Midbrain (tissue), 1 donor: ENCODE measurements at places on chromosomes 11 and 22.

GRCh38 chr22:26985206-26985605, 327.8 kb downstream of the MIAT start:
- no peak for DNase-seq

GRCh38 chr11:71080239-71081097, 171.9 kb downstream of the SHANK2 start:
- DNase-seq = peak; percentile 70

GRCh38 chr11:134657631-134658030, 245.6 kb upstream of the B3GAT1 start:
- DNase-seq = no peak

DNA sequence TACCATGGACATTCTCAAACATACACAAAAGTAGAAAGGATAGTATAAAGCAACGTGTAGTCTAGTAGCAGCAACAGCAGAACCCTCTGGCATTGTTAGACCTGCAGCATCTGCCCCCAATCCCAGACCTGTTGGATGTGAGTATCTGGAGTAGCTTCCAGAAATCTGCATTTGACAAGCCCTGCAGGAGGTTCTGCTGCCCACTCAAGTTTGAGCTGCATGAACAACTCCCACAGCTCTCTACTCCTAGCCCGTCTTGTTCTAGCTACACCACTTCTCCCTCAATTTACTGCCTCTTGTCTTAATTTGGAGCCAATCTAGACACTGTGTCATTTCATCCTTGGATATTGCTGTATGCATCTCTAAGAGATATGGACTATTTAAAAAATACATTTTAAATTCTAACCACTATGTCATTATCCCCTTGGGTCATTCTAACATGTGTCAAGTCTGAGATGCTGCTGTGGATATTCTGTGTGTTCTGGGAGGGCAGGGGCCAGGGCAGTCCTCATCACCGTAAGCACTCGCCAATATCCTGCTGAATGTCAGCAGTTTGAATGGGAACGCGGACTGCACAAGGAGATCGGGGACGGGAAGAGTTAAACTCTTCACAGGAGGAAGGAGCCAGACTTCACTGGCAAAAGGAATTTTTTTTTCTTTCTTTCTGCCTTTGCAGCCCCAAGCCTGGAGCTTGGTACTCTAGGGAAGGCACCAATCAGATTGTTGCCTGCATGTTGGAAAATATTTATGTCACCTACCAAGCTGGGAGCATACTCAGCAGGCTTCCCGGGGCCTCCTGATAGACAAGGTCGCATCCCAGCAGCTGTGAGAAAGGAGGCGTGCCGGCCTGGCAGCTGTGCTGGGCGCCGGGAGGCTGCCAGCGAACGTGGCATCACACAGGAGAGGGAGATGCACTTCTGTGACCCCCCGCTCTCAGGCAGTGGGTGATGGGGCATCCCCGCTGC, 429.0 kb downstream of the MIAT start:
- DNase-seq = no peak

DNA sequence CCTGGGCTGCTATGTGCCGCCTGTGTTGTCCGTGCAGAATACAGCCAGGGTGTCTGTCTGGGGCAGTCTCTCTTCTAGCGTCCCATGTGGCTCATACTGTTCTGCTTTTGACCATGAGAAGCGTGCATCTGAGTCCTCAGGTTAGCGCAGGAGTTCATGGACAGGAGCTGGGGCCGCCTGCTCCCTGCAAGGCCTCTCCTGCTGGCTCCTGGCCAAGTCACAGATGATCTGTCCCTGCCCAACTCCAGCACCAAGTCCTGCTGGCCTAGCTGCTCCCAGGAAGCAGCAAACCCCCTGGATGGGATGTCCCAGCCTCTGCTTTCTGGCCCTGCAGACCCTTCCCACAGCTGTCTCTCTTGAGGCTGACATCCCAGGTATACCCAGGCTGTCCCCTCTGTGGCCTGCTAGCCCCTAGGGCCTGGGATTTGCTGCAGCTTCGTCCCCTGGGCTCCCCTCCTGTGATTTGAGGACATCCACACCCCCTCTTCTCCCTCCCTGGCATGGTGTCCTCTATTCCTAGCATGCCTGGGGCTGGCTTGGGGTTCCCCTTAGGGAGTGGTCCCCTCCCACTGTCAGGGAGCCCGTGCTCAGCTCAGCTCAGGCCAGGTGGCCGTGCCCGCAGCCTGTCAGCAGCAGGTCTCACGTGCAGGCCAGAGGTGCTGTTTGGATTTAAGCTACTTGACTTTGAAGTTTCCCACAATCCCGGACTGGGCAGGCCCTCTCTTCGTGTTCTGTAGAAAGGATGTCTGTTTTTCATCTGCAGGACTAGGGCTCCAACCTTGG, 17.8 kb downstream of the PRR5 start:
- DNase-seq = no peak

GRCh38 chr22:36492109-36492508, 10.7 kb upstream of the TXN2 start:
- DNase-seq = no peak

- DNase-seq = no peak
Observed at GRCh38 chr11:18455686-18456372, at the start of gene LDHAL6A. Gene LDHAL6A, plus strand, starts transcription at chr11:18455856. Its CDS starts 825 bp downstream, at chr11:18456681.

DNA sequence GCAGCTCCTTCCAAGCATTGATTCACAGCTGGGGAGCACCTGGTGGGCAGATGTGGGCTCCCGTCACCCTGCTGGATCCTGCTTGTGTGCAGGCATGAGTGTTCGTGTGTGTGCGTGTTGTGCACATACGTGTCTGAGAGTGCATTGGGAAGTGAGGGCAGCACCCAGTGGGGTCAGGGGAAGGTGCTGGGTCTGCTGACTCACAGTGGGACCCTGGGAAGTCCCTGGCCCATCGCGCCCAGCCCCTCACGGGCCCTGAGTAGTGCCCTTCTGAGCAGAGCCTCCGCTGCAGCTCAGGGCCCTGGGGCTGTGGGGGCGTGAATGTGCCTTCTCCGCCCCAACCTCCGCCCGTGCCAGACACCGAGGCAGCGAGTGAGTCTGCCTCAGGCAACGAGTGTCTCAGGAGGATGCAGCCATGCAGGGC, 36.8 kb downstream of the WNT11 start:
- no peak for DNase-seq

- no peak for DNase-seq
Observed at GRCh38 chr11:35389897-35390465, 29.4 kb downstream of the SLC1A2 start.

GRCh38 chr11:1447845-1448825, 38.4 kb downstream of the MOB2 start:
- peak; percentile 58 for DNase-seq

GRCh38 chr11:22702031-22702430, 35.6 kb downstream of the GAS2 start:
- DNase-seq = no peak

DNA sequence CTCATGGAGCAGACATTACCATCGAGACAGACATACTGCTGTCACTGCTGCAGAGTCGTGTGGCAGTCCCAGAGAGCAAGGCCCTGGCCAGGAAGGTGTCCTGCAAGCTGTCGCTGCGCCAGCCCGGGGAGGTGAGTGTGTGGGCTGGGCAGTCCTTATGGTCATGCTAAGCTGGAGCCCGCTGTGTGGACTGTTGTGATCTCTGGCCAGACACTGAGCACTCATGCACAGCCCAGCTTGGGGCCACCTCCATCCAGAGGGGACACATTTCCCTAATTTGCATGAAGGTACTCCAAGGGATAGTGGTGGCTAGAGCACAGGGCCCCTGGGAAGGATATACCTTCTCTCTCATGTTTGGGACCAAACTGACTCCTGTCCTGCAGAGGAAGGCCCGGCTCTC, 9.6 kb downstream of the ANKK1 start:
- DNase-seq = no peak

GRCh38 chr11:71194710-71195109, 57.7 kb downstream of the SHANK2 start:
- no peak for DNase-seq

- no peak for DNase-seq
Observed at GRCh38 chr11:72818971-72819370, 4.8 kb downstream of the ATG16L2 start.

DNA sequence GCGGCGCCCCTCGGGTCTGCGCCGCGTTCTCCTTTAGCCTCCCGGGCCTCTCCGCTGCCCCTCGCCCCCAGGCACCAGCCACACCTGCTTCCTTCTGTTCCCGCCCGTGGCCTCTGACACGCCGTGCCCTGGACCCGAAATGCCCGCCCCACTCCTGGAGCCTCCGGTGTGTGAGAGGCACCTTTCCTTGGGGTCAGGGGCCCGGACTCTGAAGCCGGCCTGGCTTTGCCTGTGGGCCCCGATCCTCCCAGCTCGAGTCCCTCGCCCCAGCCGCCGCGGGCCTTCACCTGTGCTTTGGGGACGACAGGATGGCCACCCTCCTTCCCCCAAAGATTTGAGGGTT, 661 bp upstream of the CDPF1 start:
- DNase-seq = no peak

DNA sequence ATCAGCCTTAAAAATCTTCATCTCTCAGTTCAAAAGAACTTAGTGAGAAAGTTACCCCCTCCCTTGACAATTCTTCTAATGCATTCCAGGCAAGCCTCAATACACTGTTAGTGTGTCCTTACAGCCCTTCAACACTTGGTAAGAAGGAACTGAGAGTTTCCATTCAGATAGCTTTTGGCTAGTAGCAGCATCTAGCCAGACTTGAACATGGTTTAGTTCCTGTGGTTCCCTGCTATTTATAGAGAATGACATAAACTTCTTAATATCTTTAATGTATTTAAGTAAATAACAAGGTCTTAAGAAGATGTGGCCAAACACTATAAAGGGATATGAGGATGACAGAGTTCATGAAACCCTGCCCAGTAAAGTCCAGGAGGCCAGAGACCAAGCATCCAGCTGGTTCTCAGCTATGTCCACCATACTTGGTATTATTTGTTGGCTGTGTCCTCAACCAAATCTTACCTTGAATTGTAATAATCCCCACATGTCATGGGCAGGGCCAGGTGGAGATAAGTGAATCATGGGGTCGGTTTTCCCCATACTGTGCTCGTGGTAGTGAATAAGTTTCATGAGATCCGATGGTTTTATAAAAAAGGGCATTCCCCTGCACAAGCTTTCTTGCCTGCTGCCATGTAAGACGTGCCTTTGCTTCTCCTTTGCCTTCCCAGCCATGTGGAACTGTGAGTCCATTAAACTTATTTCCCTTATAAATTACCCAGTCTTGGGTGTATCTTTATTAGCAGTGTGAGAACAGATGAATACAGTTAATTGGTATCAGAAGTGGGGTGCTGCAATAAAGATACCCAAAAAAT, 132.4 kb downstream of the LARGE1 start:
- DNase-seq = no peak

DNA sequence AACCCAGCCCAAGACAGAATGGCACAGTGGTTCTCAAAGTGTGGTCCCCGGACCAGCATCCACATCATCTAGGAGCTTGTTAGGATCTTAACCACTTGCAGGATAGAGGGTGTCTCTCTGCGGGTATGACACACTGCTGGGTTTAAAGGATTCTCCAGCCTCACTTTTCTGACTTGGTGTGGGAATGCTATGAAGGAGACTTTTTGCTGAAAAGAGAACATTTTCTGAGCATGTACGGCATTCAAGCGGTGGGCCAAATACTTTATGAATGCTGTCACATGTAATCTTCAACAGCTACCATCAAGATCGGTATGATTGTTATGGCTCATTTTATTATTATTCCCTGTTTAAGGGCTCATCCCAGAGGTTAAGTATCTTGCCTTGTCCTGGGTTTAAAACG, 1.8 kb upstream of the CD82 start:
- no peak for DNase-seq

DNA sequence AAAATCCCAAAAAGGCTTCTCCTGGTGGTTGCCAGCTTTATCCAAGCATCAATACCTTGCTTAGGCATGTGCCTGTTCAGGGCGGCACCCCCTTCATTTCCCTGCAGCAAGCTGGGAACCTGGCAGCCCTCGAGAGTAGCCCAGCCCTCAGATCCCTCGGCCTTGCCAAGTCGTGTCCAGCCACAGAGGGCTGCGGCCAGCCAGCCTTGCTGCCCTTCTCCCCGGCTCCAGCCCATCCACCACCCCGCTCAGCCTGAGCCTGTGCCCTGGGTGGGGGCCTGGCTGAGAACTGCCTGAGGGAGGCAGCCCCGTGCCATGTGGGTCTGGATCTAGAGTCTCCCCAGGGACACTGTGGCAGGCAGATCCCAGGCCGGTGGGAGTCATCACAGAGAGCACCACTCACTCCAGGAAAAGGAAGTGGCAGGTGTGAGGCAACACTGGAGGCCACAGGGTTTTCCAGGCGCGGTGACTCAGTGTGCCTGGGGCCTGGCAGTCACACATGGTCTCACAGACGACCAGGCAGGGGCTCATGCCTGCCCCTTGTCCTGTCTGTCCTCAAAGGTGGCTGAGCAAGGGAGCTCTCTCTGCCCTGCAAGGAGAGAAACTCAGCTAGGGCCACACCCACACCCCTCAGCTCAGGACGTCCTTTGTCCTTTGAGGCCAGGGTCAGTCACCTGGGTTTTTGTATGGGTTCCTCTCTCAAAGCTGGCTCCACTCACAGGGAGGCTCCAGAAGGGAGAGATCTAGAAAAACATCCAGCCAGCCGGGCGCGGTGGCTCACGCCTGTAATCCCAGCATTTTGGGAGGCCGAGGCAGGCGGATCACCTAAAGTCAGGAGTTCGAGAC, 12.2 kb upstream of the CDC42BPG start:
- peak; percentile 50 for DNase-seq

GRCh38 chr11:104053743-104054478, 17.5 kb downstream of the DDI1 start:
- DNase-seq = no peak

GRCh38 chr22:39503630-39504029, 1.5 kb downstream of the MIEF1 start:
- no peak for DNase-seq

- no peak for DNase-seq
Observed at GRCh38 chr22:24937114-24937513, 9.4 kb downstream of the LHFPL7 start.

DNA sequence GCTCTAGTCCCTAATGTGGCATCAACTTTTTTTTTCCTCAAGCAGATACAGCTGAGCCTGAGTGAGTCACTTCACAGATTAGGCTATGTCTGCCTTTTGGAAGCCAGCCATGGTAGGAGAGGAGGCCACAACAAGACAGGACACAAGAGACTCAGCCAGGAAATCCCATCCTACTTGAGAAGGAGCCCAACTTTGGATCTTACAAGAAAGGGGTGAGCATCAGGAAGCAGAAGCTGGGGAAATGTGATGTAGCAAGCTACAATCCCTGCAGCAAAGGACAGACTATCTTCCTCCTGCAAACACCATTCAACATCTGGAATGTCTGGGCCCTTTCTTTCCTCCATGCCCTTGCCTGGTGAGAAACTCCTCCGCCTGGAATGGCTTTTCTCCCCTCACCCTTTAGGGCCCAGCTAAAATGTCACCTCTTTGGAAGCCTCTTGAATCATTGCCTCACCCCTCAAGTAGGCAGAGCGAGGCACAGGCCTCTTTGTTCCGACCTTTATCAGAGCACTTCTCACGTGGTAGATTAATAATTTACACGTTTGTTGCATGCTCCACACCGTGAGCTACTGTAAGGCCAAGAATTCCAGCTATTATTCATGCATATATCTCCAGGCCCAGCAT, 156.4 kb upstream of the PITPNB start:
- no peak for DNase-seq

- DNase-seq = no peak
Observed at GRCh38 chr22:19645905-19646304, 68.4 kb upstream of the SEPTIN5 start.
